ENCODE measurements at places on chromosomes 2 and 18. TPM values are rescaled to one million over a fixed set of nuclear protein-coding genes. Genes with fewer than 3 reads are reported as not detected.

DNA sequence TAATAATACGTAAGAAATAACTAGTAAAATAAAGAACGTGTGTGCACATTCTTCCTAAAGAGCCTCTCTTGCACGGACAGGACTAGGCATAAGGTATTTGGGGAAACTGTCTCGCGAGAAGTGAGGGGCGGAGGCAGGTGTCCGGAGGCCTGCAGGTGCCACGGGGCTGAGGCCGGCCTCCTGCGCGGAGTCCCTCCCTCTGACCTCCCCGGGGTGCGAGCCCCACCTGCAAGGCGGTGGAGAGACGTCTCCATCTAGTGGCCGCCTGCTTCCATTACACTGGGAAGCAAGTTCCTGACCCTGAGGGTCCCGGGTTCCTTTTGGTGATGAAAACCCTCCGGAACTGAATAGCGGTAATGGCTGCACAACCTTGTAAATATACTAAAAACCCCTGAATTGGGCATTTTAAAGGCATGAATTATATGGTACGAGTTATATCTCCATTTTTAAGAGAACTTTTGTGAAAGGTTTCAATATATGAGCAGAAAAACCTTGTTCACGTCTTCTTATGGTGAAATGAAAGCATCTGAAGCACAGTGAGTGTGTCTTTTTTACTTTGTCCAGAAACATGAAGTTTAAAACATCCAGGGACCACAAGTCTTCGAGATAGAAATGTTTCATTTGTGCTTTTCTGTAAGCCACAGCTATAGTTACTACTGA, 35.5 kb upstream of the CTDP1 start:
- DNase-seq: no peak

ZNF385B gene
- 0.35 TPM for total RNA-seq

GRCh38 chr2:66919286-66919685, 477.8 kb upstream of the ETAA1 start:
- no peak for DNase-seq

DNA sequence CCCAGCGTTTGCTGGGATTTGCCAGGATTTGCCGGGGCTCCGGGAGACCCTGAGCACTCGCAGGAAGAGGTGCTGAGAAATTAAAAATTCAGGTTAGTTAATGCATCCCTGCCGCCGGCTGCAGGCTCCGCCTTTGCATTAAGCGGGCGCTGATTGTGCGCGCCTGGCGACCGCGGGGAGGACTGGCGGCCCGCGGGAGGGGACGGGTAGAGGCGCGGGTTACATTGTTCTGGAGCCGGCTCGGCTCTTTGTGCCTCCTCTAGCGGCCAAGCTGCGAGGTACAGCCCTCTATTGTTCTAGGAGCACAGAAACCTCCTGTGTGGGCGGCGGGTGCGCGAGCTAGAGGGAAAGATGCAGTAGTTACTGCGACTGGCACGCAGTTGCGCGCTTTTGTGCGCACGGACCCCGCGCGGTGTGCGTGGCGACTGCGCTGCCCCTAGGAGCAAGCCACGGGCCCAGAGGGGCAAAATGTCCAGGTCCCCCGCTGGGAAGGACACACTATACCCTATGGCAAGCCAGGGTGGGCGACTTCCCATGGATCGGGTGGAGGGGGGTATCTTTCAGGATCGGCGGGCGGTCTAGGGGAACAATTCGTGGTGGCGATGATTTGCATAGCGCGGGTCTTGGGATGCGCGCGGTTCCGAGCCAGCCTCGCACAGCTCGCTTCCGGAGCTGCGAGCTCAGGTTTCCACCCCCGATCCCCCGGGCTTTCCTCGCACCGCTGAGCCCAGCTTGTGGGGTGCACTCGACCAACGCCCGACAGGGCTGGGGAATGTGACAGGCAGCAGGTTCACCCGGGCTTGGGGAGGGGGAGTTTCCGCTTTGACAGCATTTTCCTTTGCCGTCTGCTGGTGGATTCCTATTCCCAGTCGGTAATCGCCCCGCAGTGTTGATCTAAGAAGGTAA, 2.8 kb downstream of the ONECUT2 start:
- DNase-seq: no peak

Data from Right ventricle myocardium inferior (tissue), 1 donor.